ENCODE measurements at places on chromosomes 1 and 21.

DNA sequence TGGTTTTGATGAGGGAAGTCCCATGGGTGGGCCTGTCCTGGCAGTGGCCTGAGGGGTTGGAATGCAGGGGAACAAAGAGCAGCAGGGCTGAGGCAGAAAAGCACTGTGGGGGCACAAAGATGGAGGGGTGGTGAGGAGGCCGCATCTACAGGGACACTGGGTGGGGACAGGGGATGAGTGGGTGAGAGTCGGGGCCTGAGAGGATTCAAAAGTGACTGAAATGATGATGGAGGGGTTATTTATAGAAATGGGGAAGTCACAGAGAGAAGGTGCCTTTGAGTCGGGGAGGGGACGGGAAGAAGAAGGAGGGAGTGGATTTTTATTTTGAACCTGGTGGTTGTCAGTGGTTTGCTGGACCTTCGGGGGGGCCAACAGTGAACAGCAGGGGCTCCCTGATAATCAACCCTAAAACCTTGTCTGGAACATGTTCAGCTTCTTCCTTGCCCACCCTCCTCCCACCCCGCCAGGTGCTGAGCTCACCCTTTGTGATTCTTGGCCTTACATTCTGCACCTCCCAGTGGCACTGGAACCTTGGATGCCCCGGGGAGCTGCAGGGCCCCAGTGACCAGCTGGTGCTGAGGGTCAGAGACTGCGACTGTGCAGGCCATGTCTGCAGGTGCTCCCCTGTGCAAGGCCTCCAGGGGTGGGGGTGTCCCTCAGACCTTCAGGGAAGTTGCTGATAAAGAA lies 42.9 kb downstream of the IER5 start:
- DNase-seq = no peak

DNA sequence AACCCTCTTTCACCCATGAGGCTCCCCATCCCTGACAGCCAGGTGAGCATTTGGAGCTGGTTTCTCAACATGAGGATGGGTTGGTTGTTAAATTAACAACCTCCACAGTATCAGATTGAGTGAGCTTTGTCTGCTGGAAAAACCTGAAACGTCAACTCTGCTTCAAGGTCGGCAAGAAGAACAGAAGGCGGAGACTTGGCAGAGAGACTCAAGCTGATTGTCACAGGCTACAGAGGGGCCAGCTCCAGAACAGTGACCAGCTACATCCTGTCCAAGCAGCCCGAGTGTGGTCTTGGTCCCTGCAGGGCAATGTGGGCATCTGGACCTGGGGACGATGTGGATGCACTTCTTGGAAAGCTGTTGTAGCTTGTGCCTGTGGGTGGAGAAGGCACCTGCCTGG lies 36.6 kb upstream of the TMEM51 start:
- DNase-seq = no peak

GRCh38 chr1:78526496-78526895 lies 35.7 kb downstream of the PTGFR start:
- DNase-seq = no peak

GRCh38 chr1:38097284-38097898 lies 50.8 kb upstream of the POU3F1 start:
- DNase-seq = no peak

DNA sequence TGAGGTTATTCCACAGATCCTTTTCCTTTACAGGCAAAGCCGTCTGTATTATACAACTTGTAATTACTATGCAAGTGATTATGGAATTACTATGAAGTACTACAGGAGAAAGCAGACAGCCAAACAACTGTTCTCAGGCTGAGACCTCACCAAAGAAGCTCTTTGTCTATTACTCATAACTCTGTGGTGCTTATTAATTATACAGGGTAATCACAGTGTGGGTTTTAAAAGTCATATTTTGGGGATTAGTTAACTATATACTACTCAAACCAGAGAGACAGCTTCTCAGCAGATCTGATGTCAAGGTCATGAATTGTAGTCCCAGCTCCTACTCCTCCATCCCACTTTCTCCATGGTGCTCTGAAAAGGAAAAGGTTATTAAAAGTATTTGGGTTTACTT lies 49.6 kb downstream of the CTTNBP2NL start:
- no peak for DNase-seq

DNA sequence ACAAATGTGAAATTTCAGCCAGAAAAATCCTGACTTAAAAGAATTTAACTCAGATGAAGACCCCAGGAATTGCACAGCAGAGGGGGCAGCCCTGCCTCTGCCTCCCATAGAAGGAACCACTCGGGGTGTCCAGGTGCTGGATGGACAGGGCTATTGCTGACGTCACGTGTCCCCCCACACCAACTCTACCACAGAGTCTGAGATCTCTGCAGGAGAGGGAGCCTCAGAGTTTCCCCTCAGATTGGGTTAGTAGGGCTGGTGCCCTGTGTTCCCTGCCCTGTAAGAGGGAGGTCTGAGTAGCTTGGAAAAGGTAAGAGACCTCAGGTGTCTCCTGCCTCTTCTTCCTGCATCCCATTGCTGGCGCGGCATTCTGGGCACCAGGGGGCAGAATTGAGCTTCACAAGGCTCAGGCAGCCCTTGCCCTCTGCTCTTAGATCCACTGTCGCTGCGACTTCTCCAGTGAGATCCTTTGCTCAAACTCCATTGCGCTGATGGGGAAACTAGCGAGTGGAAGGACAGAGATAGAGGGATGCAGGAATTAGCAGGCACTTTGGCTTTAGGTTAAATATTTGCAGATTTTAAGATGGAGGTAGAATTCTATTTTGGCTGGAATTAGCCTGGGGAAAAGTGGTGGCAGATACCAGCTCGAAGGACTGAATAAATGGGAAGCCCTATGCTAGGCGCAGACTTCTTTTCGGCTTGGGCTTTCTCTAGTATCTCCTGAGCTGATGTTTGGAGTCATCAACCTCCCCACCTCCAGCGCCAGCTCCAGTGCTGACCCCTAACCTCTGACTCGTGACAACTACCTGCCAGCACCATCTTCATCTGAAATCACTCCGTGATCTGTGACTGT lies 42.8 kb upstream of the DMBX1 start:
- DNase-seq = peak; percentile 87

DNA sequence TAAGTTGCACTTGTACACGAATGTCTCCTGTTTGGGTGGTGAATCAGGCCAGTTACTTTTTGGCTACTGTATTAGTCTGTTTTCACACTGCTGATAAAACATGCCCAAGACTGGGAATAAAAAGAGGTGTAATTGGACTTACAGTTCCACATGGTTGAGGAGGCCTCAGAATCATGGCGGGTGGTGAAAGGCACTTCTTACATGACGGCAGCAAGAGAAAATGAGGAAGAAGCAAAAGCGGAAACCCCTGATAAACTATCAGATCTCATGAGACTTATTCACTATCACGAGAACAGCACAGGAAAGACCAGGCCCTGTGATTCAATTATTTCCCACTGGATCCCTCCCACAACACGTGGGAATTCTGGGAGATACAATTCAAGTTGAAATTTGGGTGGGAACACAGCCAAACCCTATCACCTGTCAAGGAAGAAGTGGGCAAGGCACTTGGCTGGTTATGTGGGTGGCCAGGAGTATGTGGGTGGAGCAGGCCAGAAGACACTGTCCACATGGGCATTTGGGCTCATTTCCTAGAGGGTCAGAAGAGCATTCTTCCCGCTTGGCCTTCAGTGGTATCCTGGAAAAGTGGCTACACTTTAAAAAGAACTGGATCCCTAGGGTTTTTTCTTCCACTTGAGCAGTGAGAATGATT lies 228.8 kb downstream of the HHAT start:
- DNase-seq = no peak

GRCh38 chr1:157849229-157849875 lies 7.7 kb upstream of the CD5L start:
- DNase-seq = no peak

DNA sequence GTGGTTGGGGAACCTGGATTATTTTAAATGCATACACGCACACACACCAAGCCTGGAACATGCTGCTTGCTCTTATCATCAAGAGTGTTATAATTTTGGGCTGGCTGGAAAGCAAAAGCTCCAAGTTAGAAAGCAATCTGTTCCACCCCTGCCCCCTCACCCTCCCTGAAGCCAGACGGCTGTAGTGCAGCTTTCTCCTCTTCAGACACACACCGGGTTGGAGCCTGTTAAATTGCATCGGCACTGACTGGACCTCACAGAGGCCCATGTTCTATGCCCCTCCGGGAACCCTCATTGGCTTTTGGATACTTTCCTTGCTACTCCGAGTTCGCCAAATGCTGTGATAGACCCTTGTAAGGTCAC lies 90.6 kb upstream of the KCNJ15 start:
- DNase-seq = no peak

- DNase-seq = no peak
Measured at GRCh38 chr1:110426854-110427253, 19.4 kb upstream of the LAMTOR5 start.

GRCh38 chr1:34983700-34984355 lies 1.3 kb downstream of the TMEM35B start:
- no peak for DNase-seq

GRCh38 chr1:202968895-202969295 lies 1.8 kb upstream of the CYB5R1 start:
- peak; percentile 33 for DNase-seq

DNA sequence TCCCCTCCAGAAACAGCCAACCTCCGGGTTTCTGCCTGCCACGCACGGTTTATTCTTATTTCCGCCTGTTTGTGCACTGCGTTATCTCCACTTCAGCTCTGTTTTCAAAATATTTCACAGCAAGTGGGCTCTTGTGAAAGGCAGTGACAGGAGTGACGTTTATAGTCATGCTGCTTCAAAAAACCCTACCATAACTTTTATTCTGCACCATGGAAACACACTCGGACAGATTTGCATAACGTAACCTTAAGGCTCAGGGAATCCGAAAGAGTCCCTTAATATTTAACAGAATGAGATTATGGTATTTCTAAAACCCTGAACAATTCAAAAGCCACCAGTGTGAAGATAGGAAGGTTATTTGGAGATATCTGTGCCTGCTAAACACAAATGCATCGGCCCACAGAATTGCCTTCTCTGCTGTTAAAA lies 782 bp upstream of the SDE2 start:
- no peak for DNase-seq

GRCh38 chr1:80375109-80375508 lies 1368.6 kb upstream of the ADGRL4 start:
- DNase-seq = no peak

GRCh38 chr1:211280910-211281309 lies 21.7 kb downstream of the RCOR3 start:
- no peak for DNase-seq

DNA sequence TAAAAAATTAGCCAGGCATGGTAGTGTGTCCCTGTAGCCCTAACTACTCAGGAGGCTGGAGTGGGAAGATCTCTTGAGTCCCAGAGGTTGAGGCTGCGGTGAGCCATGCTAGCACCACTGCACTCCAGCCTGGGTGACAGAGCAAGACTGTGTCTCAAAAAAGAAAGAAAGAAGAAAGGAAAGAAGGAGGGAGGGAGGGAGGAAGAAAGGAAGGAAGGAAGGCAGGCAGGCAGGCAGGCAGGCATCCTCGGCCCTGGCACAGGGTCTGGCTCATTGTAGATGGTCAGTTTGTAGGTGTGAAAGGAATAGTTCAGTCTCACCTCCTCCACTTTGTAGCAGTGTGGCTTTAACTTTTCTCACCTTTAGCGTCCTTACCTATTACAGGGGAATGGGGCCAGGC lies 25.0 kb downstream of the NAV1 start:
- DNase-seq = no peak

DNA sequence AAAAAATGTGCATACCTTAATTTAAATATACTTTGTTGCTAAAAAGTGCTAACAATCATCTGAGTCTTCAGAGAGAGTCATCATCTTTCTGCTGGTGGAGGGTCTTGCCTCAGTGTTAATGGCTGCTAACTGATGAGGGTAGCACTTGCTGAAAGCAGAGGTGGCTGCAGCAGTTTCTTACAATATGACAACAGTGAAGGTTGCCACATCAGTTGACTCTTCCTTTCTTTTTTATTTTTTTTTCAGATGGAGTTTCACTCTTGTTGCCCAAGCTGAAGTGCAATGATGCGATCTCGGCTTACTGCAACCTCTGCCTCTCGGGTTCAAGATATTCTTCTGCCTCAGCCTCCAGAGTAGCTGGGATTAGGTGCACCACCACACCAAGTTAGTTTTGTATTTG lies 2.6 kb upstream of the CFAP45 start:
- no peak for DNase-seq

DNA sequence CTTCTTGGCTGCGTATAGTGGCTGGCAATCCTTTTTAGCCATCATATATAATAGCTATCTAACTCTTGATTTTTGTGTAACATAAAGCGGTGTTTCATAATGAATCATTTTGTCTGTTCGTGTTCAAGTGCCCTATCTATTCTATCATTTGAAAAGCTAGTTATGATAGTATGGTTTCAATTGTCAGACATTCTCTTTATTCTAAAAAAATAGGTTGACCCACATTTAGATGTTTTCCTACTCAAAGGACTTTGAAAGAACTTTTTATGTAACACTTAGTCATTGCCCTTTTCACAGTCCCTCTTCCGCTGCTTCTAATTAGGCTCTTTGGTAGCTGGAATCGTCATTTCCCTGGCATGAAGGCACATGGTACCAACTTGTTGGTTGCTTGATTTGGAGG lies 272.2 kb upstream of the B3GALT2 start:
- DNase-seq = no peak

DNA sequence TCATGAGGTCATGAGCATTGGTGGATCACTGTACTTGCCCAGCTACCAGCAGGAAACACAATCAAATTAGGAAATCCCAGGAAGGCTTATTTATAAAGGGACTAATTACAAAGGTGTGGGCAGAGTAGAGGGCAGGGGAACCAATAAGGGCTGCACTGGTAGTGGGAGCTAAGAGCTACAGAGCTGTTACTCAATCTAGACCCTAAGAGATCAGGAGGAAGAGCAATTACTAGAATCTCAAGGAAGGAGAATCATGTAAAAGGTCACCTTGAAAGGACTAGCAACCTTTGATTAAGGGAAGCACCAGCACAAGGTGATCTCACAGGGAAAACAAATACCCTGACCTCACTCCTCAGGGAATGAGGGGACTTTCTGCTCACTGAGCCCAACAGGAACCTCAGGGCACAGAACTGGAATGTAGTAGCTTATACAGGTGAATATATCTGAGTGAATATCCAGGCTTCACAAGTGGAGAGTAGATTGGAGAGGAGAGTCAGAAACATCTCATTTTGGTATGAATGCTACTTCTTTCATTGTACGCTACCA lies 66.8 kb downstream of the SAMSN1 start:
- DNase-seq = no peak

GRCh38 chr1:46133781-46134350 lies 1.4 kb upstream of the PIK3R3 start:
- no peak for DNase-seq

GRCh38 chr1:19645411-19646251 lies 1.5 kb downstream of the NBL1 start:
- no peak for DNase-seq

DNA sequence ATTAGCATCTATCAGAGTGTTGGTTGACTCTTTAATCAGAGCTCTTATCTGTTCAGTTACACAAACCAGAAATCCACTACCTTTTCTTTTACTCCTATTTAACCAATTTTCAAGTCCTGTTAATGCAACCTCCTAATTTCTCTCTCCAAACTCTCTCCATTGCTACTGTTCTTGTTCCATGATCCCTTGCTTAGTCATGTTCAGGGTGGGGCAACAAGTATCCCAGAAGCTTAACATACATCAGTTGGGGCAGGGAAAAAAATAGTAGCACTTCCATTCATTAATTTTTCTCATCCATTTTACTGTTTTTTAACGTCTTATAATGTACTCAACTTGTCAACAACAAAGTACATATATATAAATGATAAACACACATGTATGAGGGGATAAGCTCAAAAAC lies 111.2 kb upstream of the LBR start:
- DNase-seq = no peak
